KG1 (cell line): ENCODE measurements at places on chromosomes 7 and 10.

GRCh38 chr10:132671228-132672154 lies 114.5 kb downstream of the NKX6-2 start:
- no peak for DNase-seq

- no peak for DNase-seq
Measured at GRCh38 chr10:73818402-73818801, 7.0 kb upstream of the NDST2 start.

- DNase-seq, result no peak
Measured at GRCh38 chr10:124032971-124033886, 60.2 kb downstream of the CHST15 start.

- DNase-seq, result no peak
Measured at GRCh38 chr10:33709008-33709753, 374.7 kb upstream of the NRP1 start.

DNA sequence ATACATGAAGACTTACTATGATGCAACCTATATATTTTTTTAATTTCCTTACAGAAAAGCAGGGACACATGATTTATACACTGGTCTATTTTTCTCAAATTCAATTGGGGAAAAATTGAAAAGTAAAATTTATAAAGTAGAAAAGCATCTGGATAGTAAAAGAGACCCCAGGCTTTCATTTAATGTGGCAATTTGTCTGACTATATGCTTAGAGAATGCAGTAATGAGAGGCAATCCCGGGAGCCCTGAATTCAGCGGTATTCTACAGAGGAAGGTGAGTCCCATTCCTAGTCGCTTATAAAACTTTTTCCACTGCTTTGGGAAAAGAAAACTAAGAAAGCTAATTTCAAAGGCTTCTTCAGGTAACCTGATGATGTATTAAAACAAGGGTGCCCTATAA lies 167.1 kb downstream of the SEMA3D start:
- DNase-seq, result no peak

GRCh38 chr10:49070701-49071100 lies 44.6 kb downstream of the VSTM4 start:
- no peak for DNase-seq

- no peak for DNase-seq
Measured at GRCh38 chr10:47009215-47009838, 98.1 kb downstream of the PTPN20 start.

GRCh38 chr10:6659451-6659850 lies 79.4 kb upstream of the PRKCQ start:
- DNase-seq, result no peak
